ENCODE measurements at places on chromosomes 11 and 22. TPM values are rescaled to one million over a fixed set of nuclear protein-coding genes. Genes with fewer than 3 reads are reported as not detected.

Gene ALG12
- total RNA-seq: 27.2 TPM

Gene C11orf91
- 0.49 TPM for total RNA-seq

- DNase-seq: no peak
Observed at GRCh38 chr11:66004186-66004585, 1.9 kb downstream of the BANF1 start.

Gene APOBEC3C
- 42.4 TPM for total RNA-seq

Gene IGLL1
- total RNA-seq: not detected

Gene CCDC73
- not detected for total RNA-seq

DNA sequence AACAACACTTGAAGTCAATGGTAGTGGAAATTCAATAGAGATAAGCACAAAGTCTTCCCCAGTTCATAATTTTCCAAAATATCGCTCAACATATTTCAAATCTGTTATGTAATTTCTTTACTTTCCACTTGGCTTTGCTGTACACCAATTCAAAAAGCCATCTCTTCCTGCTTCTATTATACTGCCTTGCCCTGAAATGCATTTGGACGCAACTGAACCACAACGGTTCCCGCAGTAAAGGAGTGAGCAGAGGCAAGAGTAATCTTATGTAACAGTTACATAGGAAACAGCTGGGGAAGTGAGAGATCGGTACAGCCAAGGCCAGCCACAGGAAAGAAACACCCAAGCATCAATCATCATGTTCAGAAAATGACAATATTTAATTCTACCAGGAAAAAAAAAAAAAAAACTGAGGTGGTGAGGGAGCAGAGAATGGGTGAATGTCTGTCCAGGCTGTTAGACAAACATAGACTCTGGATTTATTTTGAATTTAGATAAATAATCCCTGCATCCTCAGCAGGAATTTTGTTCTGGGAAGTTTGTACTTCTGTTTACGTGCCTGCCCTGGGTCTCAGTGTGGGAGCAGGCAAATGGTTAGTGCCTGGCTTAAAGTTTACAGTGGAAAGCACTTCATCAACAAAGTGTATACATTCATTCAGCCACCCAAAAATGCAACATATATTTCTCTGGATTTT, 392.2 kb downstream of the ETS1 start:
- peak; percentile 77 for DNase-seq

Gene ZBED5
- 126 TPM for total RNA-seq

- no peak for DNase-seq
Observed at GRCh38 chr22:45817745-45818423, 146.2 kb downstream of the ATXN10 start.

DNA sequence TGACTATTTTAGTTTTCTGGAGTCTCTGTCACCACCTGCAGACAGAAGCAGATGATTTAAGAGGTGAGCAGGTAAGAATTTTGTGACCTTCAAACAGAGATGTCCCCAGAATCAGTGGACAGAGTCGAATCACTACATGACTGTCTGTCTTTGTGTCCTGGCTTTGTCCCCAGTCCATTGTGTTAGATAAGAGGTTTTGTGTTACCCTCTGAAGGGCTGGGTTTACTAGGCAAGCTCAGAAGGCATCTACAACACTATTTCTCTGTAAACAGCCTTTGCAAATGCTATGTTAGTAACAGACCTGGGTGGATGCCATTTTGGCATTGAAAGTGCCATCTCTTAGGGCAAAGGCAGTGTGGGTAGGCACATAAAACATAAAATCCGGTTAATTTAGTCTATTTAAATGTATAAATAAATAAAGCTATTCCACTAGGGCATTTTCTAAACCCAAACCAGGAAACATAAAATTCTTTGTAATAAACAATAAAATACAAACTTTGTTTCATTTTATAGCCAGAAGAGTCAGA, 40.3 kb upstream of the CADM1 start:
- no peak for DNase-seq

GRCh38 chr11:116727990-116728389, 44.8 kb downstream of the BUD13 start:
- no peak for DNase-seq

DNA sequence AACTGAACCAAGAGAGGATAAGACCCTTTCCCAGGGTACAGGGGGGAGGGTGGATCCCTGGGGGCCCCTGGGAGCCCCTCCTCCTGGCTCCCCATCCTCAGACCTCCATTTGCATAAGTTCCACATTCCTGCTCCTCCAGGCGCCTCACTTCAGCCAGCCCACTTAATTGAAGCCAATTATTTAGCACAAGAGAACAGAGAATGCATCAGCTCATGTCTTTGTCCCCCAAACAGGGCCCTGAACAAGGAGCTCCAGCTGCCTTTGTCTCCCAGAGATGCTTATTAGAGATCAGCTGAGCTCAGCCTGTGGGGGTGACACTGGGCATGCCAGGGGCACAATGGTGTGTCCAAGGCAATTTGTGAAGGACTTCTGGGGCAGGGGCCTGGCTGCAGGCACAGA, 89.9 kb upstream of the PRDM11 start:
- no peak for DNase-seq

DNA sequence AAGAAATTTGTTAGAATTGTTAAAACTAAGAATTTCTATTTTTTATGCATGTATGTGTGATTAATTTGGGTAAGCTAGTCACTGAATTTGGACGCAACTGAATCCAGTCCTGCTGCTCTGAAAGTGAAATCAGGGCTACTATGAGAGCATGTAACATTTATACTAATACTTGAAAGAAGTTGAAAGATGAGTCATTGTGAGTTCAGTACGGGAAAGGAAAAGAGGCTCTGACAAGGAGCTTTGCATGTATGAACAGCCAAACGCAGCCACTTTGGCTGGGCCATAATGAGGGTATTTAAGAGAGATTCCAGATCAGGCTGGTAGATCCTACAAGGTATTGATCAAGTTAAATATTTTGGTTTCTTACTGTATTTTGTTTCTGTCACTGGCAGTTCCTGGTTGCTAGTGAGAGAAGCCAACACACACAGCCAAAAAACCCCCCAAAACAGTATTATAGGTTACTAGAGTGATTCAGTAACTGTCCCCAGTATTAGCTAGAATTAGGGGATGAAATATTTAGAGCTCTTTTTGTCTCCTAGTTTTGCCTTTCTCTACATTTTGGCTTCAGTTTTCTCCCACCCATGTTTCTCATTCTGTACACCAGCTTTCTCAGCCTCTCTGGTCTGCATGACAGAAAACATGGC, 14.1 kb downstream of the AASDHPPT start:
- DNase-seq: no peak

GRCh38 chr11:117544130-117544800, 216.6 kb downstream of the CEP164 start:
- DNase-seq: no peak

Gene IGHMBP2
- total RNA-seq: 37.6 TPM

DNA sequence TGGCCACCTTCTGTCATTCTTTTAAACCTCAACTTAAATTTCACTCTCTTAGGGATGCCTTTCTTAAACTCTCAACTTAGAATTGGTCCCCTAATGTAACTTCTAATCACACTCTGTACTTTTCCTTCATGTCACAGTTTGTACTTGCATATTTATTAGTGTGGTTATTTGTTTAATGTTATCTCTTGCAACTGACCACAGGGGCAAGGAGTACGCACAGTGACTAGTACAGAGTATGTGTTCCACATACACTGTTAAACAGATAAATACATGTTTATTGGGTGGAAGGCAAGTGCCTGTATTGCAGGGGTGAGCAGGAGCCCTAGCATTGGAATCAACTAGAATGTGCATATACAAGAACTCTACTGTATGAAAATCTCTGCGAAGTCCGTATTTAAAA, 554.0 kb downstream of the INSC start:
- no peak for DNase-seq

Gene BBOX1
- total RNA-seq: not detected

GRCh38 chr22:38948181-38948940, 9.0 kb upstream of the APOBEC3A start:
- DNase-seq: no peak

- DNase-seq: no peak
Observed at GRCh38 chr11:78192911-78193351, 4.2 kb downstream of the USP35 start.

Gene NEFH
- total RNA-seq: 0.61 TPM

Gene C11orf16
- total RNA-seq: not detected

- DNase-seq: no peak
Observed at GRCh38 chr11:119905162-119905561, 176.2 kb upstream of the NECTIN1 start.

DNA sequence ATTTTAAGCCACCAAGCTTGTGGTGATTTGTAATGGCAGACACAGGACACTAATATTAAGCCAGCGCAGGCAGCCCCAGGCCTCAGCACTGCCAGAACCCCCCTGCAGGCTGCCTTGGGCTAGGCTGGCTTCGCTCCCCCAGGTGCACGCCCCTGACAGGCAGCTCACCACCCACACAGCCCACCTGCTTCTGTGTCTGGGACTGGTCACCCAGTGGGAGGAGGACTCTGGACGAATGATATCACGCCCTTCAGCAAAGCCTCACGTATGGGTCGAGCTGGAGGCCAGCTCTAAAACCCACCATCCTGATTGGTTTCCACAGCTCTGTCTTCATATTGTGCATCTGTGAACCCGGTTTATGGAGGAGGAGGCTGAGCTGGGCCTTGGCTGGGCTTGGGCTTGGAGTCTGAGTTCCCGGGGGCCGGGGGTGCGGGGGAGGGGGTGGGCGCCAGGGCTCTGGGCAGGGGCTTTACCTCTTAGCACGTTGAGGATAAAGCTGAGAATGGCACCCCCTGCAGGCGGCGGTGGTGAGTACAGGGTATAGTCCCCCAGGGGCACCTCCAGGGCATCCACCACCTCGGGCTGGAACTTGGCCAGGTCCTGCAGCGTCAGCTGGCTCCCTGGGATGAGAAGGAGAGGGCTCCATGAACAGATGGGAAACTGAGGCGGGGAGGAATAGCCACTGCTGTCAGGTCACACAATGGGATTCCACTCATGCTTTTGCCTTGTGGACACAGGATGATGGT, 13.8 kb downstream of the GGT5 start:
- peak; percentile 44 for DNase-seq

GRCh38 chr22:50581950-50582492, 628 bp downstream of the CHKB start:
- DNase-seq: no peak

- DNase-seq: no peak
Observed at GRCh38 chr11:29482510-29482909, 534.3 kb downstream of the KCNA4 start.

Gene CRYBB3
- not detected for total RNA-seq

Gene OR5B21
- total RNA-seq: 0.61 TPM

GRCh38 chr22:25334162-25334490, 114.7 kb downstream of the CRYBB2 start:
- no peak for DNase-seq

DNA sequence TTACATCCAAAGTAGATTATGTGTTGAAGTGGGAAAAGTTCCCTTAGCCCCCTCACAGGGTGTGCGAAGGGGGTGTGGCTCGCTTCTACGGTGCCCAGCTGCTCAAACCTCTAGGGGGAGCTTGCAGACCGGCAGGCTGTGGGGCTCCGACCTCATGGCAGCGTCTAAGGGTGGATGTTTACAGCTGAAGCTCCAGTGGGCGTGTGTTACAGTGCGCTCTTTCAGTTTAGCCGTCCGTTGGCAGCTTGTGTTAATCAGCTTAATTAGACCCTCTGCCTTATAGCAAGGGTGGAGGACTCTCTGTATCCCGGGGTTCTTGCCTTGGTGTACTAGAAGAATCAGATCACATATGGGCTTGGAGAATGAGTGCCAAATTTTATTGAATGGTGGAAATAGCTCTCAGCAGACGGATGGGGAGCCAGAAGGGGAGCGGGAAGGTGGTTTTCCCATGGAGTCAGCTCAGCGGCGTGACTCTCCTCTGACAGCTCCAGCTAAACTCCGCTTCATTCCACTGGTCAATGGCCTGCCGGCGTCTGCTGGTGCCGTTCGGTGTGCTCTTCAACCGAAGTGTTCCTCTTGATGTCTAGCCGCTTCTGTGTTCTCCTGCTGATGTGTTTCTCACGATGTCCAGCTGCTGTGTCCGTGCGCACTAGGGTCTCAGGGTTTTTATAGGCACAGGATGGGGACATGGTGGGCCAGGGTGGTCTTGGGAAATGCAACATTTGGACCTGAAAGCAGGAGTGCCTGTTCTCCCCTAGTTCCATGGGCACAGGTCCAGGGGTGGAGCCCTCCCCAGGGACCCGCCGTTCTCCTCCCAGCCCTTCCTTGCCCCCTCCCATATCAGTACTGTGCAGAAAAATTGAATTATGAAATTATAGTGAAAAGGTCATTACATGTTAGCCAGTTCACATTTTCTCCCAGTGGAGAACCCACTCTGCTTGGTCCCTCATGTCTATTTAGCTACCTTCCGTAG, 28.6 kb upstream of the OR10G7 start:
- peak; percentile 18 for DNase-seq

Gene OR51B4
- not detected for total RNA-seq

DNA sequence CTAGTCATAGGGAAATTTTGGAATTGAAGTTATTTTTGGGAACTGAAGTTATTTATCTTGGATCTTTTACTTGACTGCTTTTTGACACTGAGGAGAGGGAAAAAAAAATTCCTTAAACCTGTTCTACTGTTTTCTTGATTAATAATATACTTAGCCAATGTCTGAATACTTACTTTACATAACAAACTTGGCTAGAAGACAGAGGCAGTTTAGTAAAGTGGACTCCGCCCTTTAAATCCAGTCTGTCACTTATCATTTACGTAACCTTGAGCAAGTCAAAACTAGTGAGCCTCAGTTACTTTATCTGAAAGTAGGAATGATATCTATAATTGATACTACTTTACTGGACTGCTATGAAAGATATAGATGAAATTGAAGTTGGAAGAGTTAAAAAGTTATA, 19.5 kb downstream of the CTSC start:
- no peak for DNase-seq

Gene MN1
- total RNA-seq: 0.58 TPM

- DNase-seq: no peak
Observed at GRCh38 chr11:44886790-44887140, 63.9 kb downstream of the TP53I11 start.

Gene SYCE3
- not detected for total RNA-seq

GRCh38 chr22:39353346-39353745, 3.6 kb downstream of the SYNGR1 start:
- DNase-seq: no peak

Gene BUD13
- total RNA-seq: 23.1 TPM

Gene PRR33
- total RNA-seq: not detected

Gene SLN
- total RNA-seq: not detected

- DNase-seq: no peak
Observed at GRCh38 chr22:50153056-50153755, 17.3 kb upstream of the PANX2 start.

- no peak for DNase-seq
Observed at GRCh38 chr11:83425137-83425466, 138.9 kb upstream of the CCDC90B start.

GRCh38 chr22:38788021-38788816, 5.7 kb downstream of the DNAL4 start:
- no peak for DNase-seq

Gene MPZL2
- 3.7 TPM for total RNA-seq
